Endodermal cell (in vitro differentiated cells): ENCODE measurements at places on chromosomes 1 and 21. TPM values are rescaled to one million over a fixed set of nuclear protein-coding genes. Genes with fewer than 3 reads are reported as not detected.
A peak's percentile ranks its signal among the peaks of the same experiment; 100 is the strongest.

- H3K36me3 ChIP-seq, result no peaks in the 10 kb centered on the region
- peaks cover 6% of the 10 kb centered on the region for H3K27me3 ChIP-seq
- H3K4me1 ChIP-seq, result peaks cover 6% of the 10 kb centered on the region
- no peak overlapping the region for H3K27ac ChIP-seq
- no peak for DNase-seq
- no peak overlapping the region for H3K4me3 ChIP-seq
Observed at GRCh38 chr1:20187103-20187812, 940 bp upstream of the PLA2G2C start.

Gene GPR89B
- total RNA-seq, result 15.3 to 22.7 TPM (median 21.0 TPM) in 3 replicates

Gene RHCE
- total RNA-seq, result 0.33 TPM in 1 of 2 replicates, not detected in the other

Gene OVAAL
- total RNA-seq, result not detected in 2 replicates

- H3K4me3 ChIP-seq, result no peak overlapping the region
- H3K27me3 ChIP-seq, result no peaks in the 10 kb centered on the region
- H3K4me1 ChIP-seq, result no peaks in the 10 kb centered on the region
- H3K36me3 ChIP-seq, result peaks cover 13% of the 10 kb centered on the region
- no peak for DNase-seq
Observed at GRCh38 chr1:180275726-180276125, 45.7 kb downstream of the LHX4 start.

- H3K4me1 ChIP-seq, result no peaks in the 10 kb centered on the region
- no peak overlapping the region for H3K27ac ChIP-seq
- H3K27me3 ChIP-seq, result no peaks in the 10 kb centered on the region
- DNase-seq, result no peak
- H3K36me3 ChIP-seq, result no peaks in the 10 kb centered on the region
Observed at GRCh38 chr1:9145021-9145668, 16.2 kb upstream of the GPR157 start.

GRCh38 chr1:109257682-109258421, 8.5 kb downstream of the CELSR2 start:
- peak overlapping the region; percentile 66 for H3K27ac ChIP-seq
- no peak for DNase-seq
- H3K4me3 ChIP-seq, result no peak overlapping the region
- no peaks in the 10 kb centered on the region for H3K36me3 ChIP-seq
- H3K4me1 ChIP-seq, result peaks cover 17% of the 10 kb centered on the region

DNA sequence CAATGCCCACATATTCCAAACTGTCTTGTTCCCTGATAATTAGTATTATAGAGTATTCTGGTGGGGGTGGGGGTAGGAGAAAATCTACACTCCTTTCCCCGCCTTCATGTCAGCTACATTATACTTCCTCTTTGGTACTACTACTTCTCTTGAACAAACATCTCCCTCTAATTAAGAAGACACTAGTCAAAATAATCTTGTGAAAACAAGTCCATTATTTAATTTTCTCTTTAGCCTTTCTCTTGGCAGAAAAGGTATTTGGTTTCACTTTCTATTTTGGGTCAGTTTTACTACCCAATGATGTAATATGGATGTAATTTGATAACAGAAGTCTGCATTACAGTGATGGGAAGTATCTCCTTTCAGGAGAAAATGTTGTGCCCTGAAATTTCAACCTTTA, 22.5 kb downstream of the NTMT2 start:
- no peak for DNase-seq
- H3K36me3 ChIP-seq, result no peaks in the 10 kb centered on the region
- H3K27ac ChIP-seq, result no peak overlapping the region

Gene GNG4
- total RNA-seq, result 13.5 and 16.5 TPM in 2 replicates

- H3K4me1 ChIP-seq, result no peaks in the 10 kb centered on the region
- H3K36me3 ChIP-seq, result peaks cover 39% of the 10 kb centered on the region
- no peaks in the 10 kb centered on the region for H3K27me3 ChIP-seq
- no peak overlapping the region for H3K27ac ChIP-seq
- H3K4me3 ChIP-seq, result no peak overlapping the region
Observed at GRCh38 chr1:201988601-201989000, 6.2 kb downstream of the RNPEP start.
